ENCODE measurements at places on chromosomes 5 and 9.

GRCh38 chr5:33890131-33891032 is 1.4 kb downstream of the ADAMTS12 start:
- peak overlapping the region; percentile 54 for H3K27ac ChIP-seq
- peaks cover 11% of the 10 kb centered on the region for H3K4me1 ChIP-seq
- DNase-seq, result peak; percentile 47
- no peaks in the 10 kb centered on the region for H3K36me3 ChIP-seq
- H3K4me3 ChIP-seq, result peak overlapping the region; percentile 59
- H3K27me3 ChIP-seq, result no peaks in the 10 kb centered on the region

GRCh38 chr9:35914301-35914807 is 5.1 kb downstream of the SPAAR start:
- H3K4me1 ChIP-seq, result peaks cover 4% of the 10 kb centered on the region
- DNase-seq, result peak; percentile 21
- no peaks in the 10 kb centered on the region for H3K36me3 ChIP-seq
- no peak overlapping the region for H3K4me3 ChIP-seq
- no peak overlapping the region for H3K27ac ChIP-seq

DNA sequence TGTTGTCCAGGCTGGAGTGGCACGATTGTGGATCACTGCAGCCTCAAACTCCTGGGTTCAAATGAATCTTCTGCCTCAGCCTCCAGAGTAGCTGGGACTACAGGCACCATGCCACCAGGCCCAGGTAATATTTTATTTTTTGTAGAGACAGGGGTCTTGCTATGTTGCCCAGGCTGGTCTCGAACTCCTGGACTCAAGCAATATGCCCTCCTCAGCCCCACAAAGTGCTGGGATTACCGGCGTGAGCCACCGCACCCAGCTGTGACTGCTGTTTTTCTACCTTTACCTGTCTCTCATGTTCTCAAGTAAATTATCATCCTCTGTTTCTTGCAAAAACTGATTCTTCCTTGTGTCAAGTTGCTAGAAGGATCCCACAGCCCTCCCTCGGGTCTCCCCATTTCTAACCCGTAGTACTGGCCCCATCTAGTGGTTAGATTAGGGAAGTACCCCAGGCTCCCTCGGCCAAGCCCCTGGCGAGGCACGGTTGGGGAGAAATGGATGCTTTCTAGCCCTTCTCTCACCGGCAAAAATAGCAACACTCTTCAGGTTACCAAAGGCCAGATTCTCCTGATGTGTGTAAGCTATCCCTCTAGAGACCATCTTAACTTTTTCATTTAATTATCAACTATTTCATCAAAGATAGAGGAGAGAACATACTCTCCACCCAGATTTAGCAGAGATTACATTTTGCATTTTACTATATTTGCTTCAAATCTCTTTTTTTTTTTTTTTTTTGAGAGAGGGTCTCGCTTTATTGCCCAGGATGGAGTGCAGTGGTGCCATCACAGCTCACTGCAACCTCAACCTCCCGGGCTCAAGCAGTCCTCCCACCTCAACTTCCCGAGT is 19.2 kb upstream of the TOR1B start:
- peak; percentile 85 for DNase-seq
- H3K27me3 ChIP-seq, result peaks cover 2% of the 10 kb centered on the region
- H3K4me1 ChIP-seq, result no peaks in the 10 kb centered on the region
- no peak overlapping the region for H3K4me3 ChIP-seq

GRCh38 chr9:88974641-88975040 is 16.6 kb upstream of the S1PR3 start:
- no peak overlapping the region for H3K27ac ChIP-seq
- DNase-seq, result no peak
- H3K4me1 ChIP-seq, result no peaks in the 10 kb centered on the region
- no peaks in the 10 kb centered on the region for H3K36me3 ChIP-seq

- H3K36me3 ChIP-seq, result no peaks in the 10 kb centered on the region
- DNase-seq, result no peak
- H3K27ac ChIP-seq, result no peak overlapping the region
- no peaks in the 10 kb centered on the region for H3K4me1 ChIP-seq
- no peaks in the 10 kb centered on the region for H3K27me3 ChIP-seq
Measured at GRCh38 chr9:489198-490197, 274.8 kb downstream of the DOCK8 start.

DNA sequence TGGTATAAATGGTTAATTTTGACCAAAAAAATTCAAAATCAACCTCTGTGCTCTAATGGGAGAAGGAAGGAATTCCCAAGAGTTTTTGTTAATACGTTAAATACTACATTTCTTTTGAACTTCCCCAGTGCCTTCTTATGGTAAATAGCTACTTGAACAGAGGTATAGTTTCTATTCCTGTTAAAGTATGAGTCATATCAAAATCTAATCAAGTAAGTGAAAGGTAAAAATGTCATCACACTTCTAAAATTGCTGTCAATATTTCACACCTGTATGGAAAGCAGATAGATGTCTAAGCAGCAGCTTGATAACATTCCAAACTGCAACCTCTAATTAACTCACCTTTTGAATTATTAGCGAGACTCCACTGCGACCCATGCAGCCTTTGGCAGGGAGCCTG is 214.1 kb upstream of the MEF2C start:
- H3K27ac ChIP-seq, result no peak overlapping the region
- no peak for DNase-seq

DNA sequence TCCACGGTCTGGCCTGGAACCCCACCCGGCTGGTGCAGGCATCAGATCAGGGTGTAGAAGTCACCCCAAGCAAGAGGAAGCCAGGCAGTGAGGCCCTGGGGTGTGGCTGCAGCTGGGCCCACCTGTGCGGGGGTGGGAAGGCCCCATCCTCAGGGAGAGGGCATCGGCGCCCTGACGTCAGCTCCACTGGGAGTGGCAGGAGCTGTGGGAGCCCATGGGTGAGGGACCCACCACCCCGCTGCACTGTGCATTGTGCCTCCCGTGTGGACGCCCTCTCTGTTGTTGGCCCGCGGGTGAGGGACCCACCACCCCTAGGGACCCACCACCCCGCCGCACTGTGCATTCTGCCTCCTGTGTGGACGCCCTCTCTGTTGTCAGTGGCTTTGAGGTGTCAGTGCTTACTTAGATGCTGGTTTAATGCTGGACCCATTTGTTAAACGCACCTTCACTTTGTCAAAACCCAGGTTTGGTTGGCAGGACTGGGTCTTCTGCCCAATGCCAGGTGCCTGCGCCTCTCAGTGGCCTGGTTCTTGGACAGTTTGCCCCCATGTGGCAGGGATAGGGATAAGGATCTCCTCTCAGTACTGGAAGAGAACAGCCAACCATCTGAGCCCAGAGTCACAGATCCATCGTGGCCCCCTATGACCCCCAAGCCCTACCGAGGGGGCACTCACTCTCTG is 6.9 kb upstream of the EXOC3 start:
- peak; percentile 40 for DNase-seq
- H3K36me3 ChIP-seq, result peaks cover 21% of the 10 kb centered on the region
- no peak overlapping the region for H3K4me3 ChIP-seq

GRCh38 chr5:119336845-119337580 is 18.8 kb upstream of the TNFAIP8 start:
- H3K4me1 ChIP-seq, result peaks cover 2% of the 10 kb centered on the region
- H3K27ac ChIP-seq, result no peak overlapping the region
- no peaks in the 10 kb centered on the region for H3K27me3 ChIP-seq
- no peaks in the 10 kb centered on the region for H3K36me3 ChIP-seq

- no peaks in the 10 kb centered on the region for H3K4me1 ChIP-seq
- H3K27ac ChIP-seq, result no peak overlapping the region
- peak; percentile 23 for DNase-seq
- no peaks in the 10 kb centered on the region for H3K27me3 ChIP-seq
Measured at GRCh38 chr5:131265311-131265803, 1.5 kb downstream of the CDC42SE2 start.

GRCh38 chr9:78539904-78540303 is 243.0 kb downstream of the PSAT1 start:
- no peaks in the 10 kb centered on the region for H3K4me1 ChIP-seq
- H3K27me3 ChIP-seq, result no peaks in the 10 kb centered on the region
- H3K27ac ChIP-seq, result no peak overlapping the region
- H3K4me3 ChIP-seq, result no peak overlapping the region
